ENCODE measurements at places on chromosomes 7 and 10.

DNA sequence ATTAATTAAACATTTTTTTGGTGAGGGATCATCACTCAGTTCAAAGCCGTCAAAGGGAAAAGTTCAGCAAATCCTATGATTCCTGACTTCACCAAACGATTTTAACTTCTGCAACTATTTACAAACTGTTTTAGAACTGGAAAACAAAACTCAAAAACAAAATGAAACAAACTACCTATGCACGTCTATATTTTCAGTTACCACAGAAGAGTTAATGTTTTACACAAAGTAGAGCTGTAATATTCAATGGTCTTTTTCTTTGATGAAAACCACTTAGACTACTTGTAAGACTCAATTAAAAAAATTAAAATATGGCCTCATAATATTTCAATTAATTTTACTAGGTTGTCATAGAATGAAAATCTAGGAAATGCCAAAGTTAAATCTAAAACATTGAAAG, 131.5 kb downstream of the ATE1 start:
- H3K27me3 ChIP-seq, result no peaks in the 10 kb centered on the region
- DNase-seq, result no peak
- H3K4me1 ChIP-seq, result no peaks in the 10 kb centered on the region
- no peak overlapping the region for H3K4me3 ChIP-seq

DNA sequence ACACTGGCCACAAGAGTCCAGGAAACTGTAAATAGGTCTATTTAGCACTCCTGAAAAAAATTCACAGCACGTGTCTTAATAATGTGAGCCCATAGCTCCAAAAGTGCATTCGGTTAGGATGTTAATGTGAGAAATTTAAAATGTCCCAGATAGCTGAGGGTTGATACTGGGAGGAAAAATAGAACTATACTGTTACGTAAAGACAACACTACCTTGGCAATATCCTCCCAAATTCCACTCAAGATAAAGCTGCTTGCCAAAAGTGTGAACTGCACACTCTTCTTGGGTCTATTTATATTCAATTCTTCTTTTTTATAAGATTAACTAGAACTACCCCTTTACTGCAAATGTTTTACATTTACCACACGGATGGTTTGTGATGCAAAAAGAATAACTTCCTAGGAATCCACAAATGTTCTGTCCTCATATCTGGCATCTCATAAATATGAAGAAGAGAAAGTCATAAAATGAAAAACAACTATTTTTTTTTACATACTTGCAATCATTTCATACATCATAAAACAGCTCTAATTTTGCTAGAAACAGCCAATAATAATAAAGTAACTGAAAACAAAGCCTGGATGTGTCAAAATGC, 10.4 kb downstream of the RAB11FIP2 start:
- no peak overlapping the region for H3K27ac ChIP-seq
- no peaks in the 10 kb centered on the region for H3K27me3 ChIP-seq
- no peak overlapping the region for H3K4me3 ChIP-seq
- peaks cover 3% of the 10 kb centered on the region for H3K36me3 ChIP-seq
- DNase-seq, result no peak

GRCh38 chr10:14325325-14325955, 5.3 kb downstream of the FRMD4A start:
- no peak overlapping the region for H3K27ac ChIP-seq
- no peaks in the 10 kb centered on the region for H3K36me3 ChIP-seq
- no peak overlapping the region for H3K4me3 ChIP-seq
- no peaks in the 10 kb centered on the region for H3K4me1 ChIP-seq
- no peak for DNase-seq

DNA sequence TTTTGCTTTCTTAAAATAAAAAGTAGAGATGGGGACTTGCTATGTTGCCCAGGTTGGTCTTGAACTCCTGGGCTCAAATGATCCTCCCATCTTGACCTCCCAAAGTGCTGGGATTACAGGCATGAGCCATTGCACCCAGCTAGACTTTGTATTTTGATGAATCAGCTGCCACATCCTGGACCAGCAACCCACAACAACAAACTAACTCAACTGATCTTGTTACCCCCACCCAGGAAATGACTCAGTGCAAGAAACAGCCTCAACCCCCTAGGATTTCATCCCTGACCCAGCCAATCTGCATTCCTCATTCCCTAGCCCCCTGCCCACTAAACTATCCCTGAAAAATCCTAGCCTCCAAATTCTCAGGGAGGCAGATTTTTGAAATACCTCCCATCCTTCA, 123.8 kb downstream of the IPMK start:
- H3K36me3 ChIP-seq, result no peaks in the 10 kb centered on the region
- H3K4me1 ChIP-seq, result no peaks in the 10 kb centered on the region
- H3K4me3 ChIP-seq, result no peak overlapping the region
- DNase-seq, result no peak
- H3K27ac ChIP-seq, result no peak overlapping the region

DNA sequence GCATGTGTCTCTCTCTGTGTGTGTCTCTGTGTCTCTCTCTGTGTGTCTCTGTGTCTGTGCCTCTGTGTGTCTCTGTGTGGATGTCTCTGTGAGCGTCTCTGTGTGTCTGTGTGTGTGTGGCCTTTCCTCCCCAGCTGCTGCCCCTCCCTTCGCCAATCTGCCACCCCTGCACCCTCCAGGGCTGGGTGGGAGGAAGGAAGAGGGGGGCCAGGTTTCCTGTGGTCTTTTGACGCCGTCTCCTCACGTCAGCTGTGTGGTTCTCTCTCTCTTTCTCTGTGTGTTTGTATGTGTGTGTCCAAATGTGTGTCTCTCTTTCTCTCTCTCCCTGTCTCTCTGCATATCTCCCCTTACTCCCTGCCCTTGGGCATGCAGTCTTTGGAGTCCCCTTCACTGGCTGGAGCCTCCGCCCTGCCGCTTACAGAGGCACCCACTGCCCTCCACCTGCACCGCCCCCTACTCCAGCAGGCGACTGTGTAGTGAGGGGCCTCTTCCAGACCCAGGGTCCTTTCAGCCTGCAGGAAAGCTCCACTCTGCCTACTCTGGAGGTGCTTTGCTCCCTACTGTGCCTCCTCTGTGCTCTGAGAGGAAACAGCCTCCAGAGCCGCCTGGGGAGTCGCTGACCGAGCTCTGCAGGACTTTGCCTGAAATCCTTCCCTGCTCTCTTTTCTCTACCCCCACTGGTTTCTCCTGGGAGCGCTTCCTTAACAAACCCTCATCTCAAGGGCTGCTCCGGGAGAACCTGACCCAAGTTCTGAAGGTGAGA, 44.2 kb upstream of the C10orf71 start:
- DNase-seq, result peak; percentile 45
- H3K27me3 ChIP-seq, result no peaks in the 10 kb centered on the region
- peak overlapping the region; percentile 72 for H3K27ac ChIP-seq
- H3K36me3 ChIP-seq, result no peaks in the 10 kb centered on the region

GRCh38 chr7:1424041-1424440, 35.2 kb downstream of the MICALL2 start:
- H3K4me3 ChIP-seq, result no peak overlapping the region
- no peak overlapping the region for H3K27ac ChIP-seq
- H3K4me1 ChIP-seq, result peaks cover 6% of the 10 kb centered on the region
- DNase-seq, result no peak
- peaks cover 28% of the 10 kb centered on the region for H3K27me3 ChIP-seq

GRCh38 chr7:84245835-84246234, 51.2 kb upstream of the SEMA3A start:
- no peaks in the 10 kb centered on the region for H3K27me3 ChIP-seq
- H3K4me3 ChIP-seq, result no peak overlapping the region
- DNase-seq, result no peak
- H3K4me1 ChIP-seq, result no peaks in the 10 kb centered on the region
- H3K36me3 ChIP-seq, result no peaks in the 10 kb centered on the region

DNA sequence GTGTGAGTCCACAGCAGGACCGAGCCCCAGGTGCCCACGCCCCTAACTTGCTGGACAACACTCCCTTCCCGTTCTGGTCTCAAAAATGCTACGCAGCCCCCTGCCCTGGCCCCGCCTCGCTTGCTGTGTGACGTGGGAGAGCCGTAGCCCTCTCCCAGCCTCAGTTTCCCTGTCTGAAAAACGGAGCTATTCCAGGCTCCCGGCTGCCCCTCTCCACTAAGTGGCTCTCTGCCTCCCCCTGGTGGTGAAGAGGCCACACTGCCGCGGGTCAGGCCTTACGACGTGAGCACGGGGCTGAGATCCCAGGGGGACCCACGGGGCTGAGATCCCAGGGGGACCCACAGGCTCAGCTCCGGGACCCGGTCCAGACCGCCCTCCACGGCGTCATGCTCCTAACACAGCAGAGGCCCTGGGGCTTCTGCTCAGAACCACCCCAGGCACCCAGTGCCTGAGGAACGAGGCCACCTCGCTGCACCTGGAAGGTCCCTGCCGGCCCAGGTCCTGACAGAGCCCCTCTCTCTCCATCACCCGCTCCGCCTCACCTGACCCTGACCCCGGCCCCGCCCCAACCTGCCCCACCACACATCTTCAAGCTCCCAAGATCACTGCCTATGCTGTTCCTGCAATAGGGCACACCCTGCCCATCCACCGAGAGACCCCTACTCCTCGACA, 26.7 kb downstream of the MICALL2 start:
- H3K27ac ChIP-seq, result no peak overlapping the region
- H3K4me1 ChIP-seq, result no peaks in the 10 kb centered on the region
- H3K36me3 ChIP-seq, result no peaks in the 10 kb centered on the region
- H3K4me3 ChIP-seq, result no peak overlapping the region
- DNase-seq, result peak; percentile 78
- H3K27me3 ChIP-seq, result peaks cover 5% of the 10 kb centered on the region

DNA sequence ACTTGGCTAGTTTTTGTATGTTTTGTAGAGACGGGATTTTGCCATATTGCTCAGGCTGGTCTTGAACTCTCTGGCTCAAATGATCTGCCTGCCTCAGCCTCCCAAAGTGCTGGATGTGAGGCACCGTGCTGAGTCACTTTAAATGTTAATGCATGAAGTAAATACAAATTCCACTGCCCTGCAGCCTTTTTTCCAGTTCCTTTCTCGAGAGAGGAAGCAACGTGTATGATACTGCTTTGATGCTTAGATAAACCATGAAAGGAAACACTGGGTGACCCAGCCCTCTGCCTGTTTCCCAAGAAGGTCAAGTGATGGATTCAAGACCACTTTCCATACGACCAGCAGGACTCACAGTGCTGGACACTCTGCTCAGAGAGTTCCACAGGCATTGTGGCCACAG, 11.3 kb upstream of the MRPS24 start:
- no peak for DNase-seq
- peaks cover 55% of the 10 kb centered on the region for H3K36me3 ChIP-seq
- no peaks in the 10 kb centered on the region for H3K27me3 ChIP-seq
- H3K27ac ChIP-seq, result no peak overlapping the region

DNA sequence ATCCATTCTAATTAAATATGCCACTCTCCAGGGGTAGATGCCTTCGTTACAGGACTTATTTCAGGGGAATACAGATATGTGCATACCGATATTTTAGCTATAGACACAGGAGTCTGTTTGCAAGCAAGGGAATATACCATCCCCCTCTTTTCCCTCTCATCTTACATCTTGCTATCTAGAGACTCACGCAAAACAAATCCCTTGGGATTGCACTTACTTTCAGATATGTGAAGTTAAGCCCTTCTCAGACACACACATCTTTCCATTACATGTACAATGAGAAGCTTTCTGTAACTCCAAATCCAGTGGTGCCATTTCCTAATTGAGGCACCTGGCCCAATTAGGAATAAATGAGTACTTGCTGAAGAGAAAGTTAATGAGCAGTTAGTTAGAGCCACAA, 250.4 kb upstream of the FZD8 start:
- no peaks in the 10 kb centered on the region for H3K36me3 ChIP-seq
- no peak overlapping the region for H3K4me3 ChIP-seq
- no peak for DNase-seq
- no peaks in the 10 kb centered on the region for H3K27me3 ChIP-seq
- H3K27ac ChIP-seq, result no peak overlapping the region

- no peak for DNase-seq
- H3K27ac ChIP-seq, result no peak overlapping the region
- H3K4me3 ChIP-seq, result no peak overlapping the region
- H3K36me3 ChIP-seq, result no peaks in the 10 kb centered on the region
Measured at GRCh38 chr10:67802767-67803538, 35.0 kb downstream of the DNAJC12 start.

DNA sequence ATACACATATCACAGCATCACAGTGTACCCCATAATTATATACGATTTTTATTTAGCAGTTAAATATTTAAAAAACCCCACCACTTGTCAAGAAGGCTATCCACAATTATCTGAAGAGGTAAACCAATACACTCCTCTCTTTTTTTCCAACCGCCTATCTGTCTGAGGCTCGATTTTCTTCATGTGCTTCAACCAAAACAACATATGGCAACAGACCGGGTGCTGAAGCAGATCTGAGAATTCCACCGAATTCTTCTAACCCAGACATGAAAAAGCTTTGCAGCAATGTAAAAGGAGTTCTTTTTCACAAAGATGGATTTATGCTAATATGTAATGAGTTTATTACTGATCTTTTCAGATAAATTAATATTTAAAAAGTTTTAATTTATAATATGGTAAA, 132.4 kb upstream of the RHEB start:
- no peak overlapping the region for H3K4me3 ChIP-seq
- H3K36me3 ChIP-seq, result no peaks in the 10 kb centered on the region
- H3K27ac ChIP-seq, result no peak overlapping the region
- no peaks in the 10 kb centered on the region for H3K27me3 ChIP-seq
- no peak for DNase-seq
- H3K4me1 ChIP-seq, result no peaks in the 10 kb centered on the region

- no peak overlapping the region for H3K27ac ChIP-seq
- no peak overlapping the region for H3K4me3 ChIP-seq
- H3K27me3 ChIP-seq, result no peaks in the 10 kb centered on the region
- no peaks in the 10 kb centered on the region for H3K36me3 ChIP-seq
- no peaks in the 10 kb centered on the region for H3K4me1 ChIP-seq
Measured at GRCh38 chr7:132270517-132270916, 305.8 kb downstream of the PLXNA4 start.

DNA sequence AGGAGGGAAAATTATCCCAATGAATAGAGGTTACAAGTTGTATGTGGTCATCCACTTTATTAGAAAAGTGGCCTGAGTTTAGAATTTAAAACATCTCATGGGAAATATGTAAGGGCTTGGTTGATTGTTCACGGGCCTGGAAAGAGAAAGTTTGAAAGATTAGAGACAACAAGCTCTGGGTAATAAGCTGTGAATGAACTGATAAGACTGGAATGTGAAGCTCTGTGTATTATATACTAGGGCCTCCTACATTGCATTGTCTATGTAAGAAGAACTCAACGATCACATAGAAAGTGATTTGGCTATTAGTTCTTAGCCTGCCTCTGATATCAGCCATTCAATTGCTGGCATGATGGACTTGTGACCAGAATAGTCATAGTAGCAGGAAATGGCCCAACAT, 199.2 kb upstream of the MAGI2 start:
- no peaks in the 10 kb centered on the region for H3K27me3 ChIP-seq
- H3K4me3 ChIP-seq, result no peak overlapping the region
- H3K36me3 ChIP-seq, result no peaks in the 10 kb centered on the region
- no peaks in the 10 kb centered on the region for H3K4me1 ChIP-seq

DNA sequence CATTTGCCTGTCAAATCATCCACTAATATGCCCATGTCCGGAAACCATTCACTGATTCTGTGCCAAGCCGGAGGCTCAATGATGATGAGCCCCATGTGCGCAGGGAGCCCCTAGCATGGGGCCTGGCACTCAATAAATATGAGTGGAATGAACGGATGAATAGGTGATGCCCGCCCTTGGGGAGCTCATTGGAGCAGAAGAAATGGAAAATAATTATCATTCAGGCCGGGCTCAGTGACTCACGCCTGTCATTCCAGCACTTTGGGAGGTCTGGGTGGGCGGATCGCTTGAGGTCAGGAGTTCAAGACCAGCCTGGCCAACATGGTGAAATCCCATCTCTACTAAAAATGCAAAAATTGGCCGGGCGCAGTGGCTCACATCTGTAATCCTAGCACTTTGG, 11.0 kb downstream of the RHBDD2 start:
- H3K27ac ChIP-seq, result no peak overlapping the region
- H3K4me1 ChIP-seq, result no peaks in the 10 kb centered on the region
- no peak overlapping the region for H3K4me3 ChIP-seq
- no peak for DNase-seq
- no peaks in the 10 kb centered on the region for H3K27me3 ChIP-seq

All from thymus (tissue), 14 donors.